ENCODE measurements at places on chromosomes 7 and 10. TPM values are rescaled to one million over a fixed set of nuclear protein-coding genes. Genes with fewer than 3 reads are reported as not detected.
A peak's percentile ranks its signal among the peaks of the same experiment; 100 is the strongest.

DNA sequence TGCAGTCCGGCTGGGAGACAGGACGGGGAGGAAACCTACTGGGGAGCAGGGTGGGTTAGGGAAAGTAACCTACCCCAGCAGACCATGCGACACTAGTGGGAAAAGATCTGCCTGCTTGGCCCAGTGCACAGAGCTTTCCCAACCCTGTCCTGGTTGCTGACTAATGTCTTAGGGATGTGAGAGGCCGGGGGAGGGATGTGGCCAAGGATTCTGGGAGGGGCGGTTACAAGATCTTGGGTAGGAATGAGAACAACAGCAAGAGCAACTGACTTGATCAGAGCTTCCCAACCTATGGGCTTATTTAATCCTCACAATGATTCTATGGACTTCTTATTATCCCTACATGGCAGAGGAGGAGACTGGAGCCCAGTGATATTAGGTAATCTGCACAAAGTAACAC is 24.0 kb upstream of the EIF5AL1 start:
- no peak for DNase-seq

DNA sequence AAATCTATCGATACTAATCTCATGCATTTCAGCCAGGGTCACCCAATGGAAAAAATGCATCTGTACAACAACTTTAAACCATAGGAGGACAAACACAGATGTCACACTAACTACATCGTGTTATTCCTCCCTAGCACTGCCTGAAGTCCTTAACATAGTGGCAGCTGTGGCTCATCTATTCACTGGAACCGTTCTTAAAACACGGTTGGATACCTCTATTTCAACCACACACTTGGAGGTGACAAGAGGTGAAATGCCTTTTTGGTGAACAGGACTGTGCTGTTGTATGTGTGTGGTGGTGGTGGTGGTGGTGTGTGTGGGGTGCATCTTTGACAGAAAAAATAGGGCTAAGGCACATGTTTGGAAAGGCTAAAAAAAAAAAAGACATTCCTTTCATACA is 93.1 kb downstream of the NRP1 start:
- DNase-seq, result no peak

DNA sequence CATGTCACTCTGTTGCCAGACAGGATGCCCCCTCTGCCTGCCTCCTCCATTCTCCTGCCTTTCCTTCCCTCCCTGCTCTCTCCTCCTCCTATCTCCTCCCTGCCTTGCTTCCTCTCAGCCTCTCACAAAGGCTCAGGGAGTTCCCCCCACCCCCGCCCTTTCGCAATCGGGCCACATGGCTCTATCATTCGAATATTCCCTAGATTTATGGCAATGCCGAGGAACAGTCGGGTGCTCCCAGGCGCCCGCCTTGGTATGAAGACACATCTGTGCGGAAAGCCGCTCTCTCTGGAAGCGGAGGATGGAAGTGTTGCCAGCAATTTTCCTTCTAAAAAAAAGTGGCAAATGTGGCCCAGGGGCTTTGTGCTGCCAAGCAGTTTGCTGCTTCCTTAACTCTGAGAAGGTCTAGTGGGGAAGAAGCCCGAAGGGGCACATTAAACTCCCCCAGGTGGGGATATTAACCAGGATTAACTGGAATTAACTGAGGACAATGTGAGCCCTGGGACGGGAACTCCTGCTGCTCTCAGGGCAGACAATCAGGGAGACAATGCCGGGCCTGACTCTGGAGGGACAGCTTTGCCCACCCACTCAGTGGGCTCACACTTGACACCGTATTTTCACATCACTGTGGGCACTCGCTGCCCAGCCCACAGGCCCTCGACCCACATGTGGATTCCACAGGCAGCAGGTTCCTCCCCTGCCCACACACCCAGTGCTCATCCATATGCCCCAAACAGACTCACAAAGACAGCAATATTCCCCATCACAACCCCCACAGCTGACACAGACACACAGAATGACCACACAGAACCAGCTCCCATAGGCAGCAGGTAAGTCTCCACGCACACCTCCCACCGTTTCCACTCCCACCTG is 88.4 kb upstream of the SMNDC1 start:
- no peak for DNase-seq

DNA sequence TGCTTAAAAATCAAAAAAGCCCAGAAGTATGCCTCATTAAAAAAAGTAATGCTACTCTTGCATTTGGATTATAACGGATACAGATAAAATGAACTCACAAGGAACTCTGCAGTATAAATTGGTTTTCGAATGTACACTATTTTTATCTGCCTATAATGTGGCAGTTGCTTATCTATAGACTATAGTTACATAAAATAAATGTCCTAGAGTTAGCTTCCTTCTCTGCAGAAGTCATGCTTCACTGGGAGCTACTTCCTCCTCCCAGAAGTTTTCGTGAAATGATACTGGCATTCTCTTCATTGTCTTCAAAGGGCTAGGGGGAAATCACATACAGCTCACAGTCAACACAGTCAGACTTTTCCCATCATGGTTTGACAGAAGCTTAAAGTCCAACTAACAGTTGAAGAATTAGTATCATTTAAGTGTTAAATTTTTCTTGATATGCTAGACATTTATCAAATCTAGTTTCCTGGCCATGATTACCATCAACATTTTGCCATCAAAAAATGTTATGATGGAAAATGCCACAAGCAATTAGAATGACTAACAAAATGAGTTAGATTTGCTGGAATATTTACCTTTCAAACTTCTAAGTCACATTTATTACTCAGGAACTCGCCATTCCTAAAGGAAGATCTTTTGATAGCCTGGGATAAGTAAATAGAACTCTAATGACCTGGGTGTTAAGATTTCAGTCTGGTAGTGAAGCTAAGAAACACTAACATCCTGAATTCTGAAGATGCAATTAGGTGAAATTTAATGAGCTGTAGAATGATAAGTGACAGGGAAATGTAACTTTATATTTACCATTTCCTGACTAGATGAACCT is 87.3 kb upstream of the TRIL start:
- no peak for DNase-seq

DNA sequence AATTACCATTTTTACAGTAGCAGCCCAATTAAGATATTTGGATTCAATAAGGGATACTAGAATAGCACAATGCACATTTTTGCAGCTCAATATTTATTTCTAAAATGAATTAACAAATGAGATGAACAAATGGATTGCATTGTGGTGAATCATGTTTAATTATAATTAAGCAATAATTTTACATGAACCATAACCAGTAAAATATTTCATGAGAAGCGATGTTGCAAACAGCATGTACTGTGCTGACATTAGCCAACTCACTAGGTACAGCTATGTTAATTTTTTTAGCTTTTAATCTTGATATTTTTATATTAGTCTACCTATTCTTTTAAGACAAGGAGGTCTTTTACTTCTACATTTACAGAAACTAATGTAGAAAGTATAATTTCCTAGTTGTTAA is 399.1 kb upstream of the AKR1E2 start:
- DNase-seq, result no peak

The FGL2 gene
- 1.1 TPM for total RNA-seq

GRCh38 chr7:113392841-113393540 is 274.6 kb upstream of the SMIM30 start:
- no peak for DNase-seq

The TAS2R5 gene
- total RNA-seq, result 1.3 TPM

DNA sequence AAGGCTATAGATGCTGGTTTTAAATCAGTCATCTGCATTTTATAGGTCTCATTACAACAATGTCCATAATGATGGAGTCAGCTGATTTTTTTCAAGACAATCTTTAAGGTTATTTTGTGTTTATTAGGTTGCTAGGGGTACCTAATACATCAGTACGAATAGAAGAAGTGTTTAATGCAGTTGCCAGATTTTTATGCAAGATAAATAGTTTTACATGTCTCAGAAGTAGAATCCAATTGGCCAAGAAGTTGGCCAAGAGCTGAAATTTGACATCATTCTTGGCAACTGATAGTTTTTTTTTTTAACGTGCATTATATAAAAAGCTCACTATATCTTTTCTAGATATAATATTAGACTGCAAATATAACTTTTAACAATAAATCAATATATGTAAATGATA is 208.5 kb downstream of the TRIL start:
- no peak for DNase-seq

DNA sequence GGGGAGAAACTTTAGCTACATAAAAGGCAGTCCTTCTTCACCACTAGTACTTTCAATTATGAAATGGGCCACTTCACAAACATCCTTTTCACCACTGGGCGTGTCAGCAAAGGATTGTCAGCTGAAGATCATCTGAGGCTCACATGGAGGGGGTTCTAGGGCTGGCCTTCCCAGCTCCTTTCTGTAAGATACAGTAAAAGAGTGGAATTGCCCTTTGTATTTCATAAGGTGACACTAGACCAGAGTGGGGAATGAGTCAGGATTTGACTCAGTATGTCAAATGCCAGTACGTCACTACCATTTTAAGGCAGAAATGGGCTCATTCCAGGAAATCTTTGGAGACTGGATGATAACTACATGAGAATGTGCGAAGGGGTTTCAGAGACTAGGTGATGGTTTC is 21.2 kb upstream of the BLOC1S2 start:
- DNase-seq, result no peak

DNA sequence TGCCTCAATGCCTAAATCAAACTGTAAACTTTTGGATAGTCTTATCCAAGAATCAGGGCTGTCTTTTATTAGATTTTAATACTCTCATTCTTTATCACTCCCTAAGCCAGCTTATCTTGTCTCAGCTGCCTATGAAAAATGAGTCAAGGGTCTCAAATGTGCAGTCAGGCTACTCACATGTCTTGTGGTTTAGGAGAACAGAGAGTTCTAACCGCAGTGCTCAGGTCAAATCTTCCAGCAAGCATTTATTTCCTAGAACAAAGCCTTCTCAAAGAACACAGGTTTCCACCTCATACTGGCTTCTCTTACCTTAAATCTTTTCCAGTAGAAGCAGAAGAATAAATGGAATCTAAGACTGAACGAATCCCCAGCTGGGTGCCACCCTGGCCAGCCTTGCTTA is 23.5 kb downstream of the HTR5A start:
- DNase-seq, result no peak

The DLG5 gene
- 2.8 TPM for total RNA-seq

DNA sequence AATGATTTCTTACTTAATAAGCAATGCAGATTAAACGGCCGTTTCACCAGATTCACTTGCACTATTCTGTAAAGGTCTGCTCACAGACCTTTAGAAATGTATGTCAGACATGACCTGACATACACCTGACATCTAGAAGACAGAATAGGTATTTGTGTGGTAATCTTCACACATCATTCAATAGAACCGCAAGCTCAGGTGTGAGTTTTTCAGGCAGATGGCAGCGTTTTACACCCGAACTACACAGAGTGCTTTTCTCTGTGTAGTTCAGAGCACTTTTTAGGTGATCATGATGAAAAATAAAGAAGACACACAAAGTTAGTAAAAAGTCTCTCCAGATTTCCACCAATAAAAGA is 63.2 kb downstream of the PRKCQ start:
- no peak for DNase-seq

DNA sequence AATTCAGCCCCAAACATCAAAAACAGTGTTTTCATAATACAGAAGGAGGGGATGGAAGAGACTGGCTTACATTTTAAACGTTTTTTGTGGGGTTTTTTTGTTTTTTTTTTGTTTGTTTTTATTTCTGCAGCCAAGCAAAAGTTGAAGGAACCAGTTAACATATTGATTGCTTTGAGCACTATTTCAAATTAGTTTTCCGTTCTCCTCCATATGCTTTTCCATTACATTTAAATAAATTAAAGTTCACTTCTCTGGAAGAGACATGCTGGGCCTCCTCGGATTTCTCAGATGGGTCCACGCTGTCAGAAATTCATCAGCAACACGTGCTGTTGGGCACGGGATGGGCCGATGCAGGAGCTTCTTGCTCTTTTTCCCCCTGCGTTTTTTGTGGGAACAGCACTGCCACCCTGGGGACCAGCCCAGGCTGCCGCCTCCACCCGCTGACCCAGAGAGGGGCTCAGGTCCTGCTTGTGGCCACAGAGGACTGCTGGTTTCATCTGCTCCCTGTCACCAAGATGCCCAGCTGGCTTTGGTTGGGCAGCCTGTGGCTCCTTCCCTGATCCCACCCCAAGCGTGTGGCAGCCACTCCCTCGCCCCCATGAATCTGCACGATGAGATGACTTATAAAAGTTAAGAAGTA is 67.7 kb upstream of the CHST15 start:
- no peak for DNase-seq

DNA sequence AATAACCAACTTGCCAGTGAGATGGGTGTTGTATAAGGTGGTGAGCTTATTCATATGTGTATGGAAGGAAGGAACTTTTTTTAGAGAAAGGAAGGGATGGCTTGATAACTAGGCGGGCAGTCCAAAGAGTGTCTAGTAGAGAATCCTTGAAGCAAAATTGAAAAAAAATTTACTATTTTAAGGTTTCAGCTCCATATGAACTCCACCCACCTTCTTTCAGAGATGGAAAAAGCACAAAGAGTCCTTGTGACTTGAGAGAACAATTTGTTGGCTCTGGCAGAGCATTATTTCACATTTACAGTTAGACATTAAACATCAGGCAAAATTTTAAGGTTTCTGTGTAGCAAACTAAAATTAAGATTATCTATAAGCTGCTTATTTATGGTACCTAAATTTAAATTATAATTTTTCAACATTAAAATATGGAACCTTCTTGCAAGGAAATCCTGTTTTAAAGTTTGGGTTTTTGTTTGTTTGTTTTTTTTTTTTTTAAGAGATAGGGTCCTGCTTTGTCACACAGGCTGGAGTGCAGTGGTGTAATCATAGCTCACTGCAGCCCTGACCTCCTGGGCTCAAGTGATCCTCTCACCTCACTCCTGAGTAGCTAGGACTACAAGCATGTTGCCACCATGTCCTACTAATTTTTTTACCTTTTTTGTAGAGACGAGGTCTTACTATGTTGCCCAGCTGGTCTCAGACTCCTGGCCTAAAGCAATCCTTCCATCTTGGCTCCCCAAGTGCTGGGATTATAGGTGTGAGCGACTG is 12.2 kb downstream of the PTPN12 start:
- DNase-seq, result no peak

- DNase-seq, result no peak
Measured at GRCh38 chr7:71372991-71373390, 241.0 kb downstream of the GALNT17 start.

The FOXI2 gene
- not detected for total RNA-seq

- DNase-seq, result no peak
Measured at GRCh38 chr10:106960812-106961211, 203.7 kb downstream of the SORCS1 start.

The NUDT13 gene
- total RNA-seq, result 1.5 TPM

GRCh38 chr7:56105508-56105907 is 768 bp downstream of the CHCHD2 start:
- DNase-seq, result peak; percentile 55

The COL1A2 gene
- total RNA-seq, result 0.15 TPM

DNA sequence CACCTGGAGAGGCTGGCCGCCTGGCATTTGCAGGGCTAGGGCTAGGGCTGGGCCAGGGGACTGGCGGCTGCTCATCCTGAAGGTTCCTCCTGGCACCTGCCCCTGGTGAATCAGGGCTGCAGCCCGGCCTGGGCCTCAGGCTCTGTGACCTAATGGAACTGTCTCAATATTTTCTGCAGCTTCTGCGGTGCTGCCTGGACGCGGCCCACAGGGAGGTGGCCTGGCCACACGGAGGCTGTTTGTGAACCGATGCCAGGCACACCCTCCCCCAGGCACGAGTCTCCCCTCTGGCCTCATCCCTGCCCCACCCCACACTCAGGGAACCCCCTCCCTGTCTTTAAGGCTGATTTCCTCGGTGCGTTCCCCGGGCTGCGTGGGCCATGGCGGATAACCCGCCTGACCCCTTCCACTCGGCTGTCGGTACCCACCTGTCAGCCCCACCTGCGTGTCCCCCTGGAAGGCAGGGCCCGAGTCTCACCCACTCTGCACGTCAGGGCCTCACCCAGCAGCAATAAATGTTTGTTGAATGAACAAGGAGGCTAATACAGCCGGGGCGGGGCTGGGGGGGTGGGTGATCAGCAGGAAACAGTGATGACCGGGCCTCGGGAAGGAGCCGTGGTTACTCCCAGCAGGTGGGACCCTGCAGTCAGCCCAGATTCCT is 54.5 kb upstream of the DNAJB6 start:
- no peak for DNase-seq
